Stimulated activated CD8-positive, alpha-beta memory T cell treated with anti-CD3 and anti-CD28 coated beads, Interleukin-7, amount 100 ng/mL, for 1 hour (primary cell): ENCODE measurements at places on chromosomes 16 and 17.

DNA sequence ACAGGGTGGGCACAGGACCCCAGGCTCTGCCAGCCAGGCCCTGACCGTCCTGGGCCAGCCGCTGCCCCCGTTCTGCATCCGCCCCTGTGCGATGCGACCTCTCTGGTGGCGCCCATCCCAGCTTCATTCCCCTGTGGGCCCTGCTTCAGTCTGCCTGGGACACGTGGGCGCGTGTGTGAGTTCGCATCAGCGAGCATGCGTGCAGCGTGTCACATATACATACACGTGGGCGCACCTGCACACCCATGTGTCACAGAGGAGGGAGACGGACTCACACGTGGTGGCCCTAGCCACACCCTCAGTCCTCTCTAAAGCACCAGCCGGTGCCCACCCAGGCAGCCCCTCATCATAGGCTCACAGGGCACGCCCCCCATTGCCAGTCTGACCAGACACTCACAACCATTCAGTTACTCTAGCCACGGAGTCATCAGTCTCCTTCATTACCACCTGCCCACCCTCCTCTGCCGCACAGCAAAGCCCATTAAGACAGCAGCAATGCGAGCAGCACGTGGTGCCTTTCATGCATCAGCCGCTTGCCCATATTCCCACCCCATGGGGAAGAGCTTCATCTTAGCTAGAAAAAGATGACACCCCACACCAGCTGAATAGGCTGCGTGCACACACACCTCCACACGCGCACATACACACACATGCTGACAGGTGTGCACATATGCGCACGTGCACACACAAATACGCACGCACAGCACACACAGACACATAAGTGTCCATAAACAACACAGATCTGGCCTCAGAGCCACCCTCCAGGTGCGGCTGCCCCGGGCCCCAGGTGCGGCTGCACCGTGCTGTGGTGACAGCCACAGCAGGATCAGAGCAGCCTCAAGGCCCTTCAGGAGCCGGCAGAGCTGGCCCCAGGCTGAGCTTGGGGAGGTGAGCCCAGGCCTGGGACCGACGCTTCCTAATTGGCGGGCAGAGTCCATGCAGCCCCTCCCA, 9.5 kb upstream of the CDH15 start:
- DNase-seq, result no peak

- DNase-seq, result no peak
These were observed 1494.7 kb upstream of the CDH8 start for GRCh38 chr16:63530974-63531373.

DNA sequence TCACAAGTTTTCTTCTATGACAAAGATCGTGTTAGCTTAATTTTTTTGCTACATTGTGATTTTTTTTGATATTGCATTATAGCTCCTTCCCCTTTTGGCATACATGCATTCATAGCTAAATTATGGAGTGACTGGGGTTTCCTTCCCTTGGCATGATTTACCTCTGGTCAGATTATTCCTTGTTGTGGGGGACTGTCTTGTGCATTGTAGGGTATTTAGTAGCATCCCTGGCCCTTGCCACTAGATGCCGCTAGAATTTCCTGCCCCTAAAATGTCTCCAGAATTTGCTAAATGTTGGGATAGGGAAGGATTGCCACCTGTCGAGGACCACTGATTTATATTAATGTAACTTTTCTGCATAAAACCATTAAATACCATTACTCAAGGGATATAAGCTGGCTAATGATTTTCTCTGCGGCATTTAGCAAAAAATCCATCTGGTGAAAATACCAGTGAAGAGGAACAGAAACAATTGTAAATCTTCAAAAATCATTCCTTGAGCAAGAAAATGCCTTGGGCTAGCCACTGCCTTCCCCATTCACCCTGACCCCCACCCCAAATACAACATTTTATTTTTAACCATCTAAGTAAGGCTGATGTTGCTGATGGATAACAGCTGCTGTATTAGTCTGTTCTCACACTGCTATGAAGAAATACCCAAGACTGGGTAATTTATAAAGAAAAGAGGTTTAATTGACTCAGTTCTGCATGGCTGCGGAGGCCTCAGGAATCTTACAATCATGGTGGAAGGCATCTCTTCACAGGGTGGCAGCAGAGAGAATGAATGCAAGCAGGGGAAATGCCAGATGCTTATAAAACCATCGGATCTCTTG, 195.2 kb downstream of the MAP2K6 start:
- no peak for DNase-seq

- DNase-seq, result no peak
These were observed 43.6 kb downstream of the TOM1L2 start for GRCh38 chr17:17928398-17929287.

DNA sequence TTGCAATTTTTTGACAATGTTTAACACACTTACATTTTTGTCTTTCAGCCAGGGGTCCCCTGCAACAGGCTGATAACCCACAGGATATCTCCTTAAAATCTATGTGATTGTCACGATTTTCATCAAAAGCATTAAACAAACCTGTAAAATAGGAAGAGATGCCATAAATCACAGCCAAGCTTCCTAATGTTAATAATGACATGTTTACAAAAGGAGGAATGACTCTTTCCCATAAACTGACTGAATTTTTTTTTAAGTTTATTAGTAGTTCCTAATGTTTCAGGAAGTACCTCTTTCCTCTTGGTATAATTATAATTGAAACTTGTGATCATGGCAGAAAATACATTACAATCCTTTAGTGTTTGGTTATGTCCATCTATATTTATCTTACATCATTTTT, 119.6 kb downstream of the CA4 start:
- DNase-seq, result no peak

- DNase-seq, result no peak
These were observed 2.8 kb downstream of the MEOX1 start for GRCh38 chr17:43658900-43659299.

DNA sequence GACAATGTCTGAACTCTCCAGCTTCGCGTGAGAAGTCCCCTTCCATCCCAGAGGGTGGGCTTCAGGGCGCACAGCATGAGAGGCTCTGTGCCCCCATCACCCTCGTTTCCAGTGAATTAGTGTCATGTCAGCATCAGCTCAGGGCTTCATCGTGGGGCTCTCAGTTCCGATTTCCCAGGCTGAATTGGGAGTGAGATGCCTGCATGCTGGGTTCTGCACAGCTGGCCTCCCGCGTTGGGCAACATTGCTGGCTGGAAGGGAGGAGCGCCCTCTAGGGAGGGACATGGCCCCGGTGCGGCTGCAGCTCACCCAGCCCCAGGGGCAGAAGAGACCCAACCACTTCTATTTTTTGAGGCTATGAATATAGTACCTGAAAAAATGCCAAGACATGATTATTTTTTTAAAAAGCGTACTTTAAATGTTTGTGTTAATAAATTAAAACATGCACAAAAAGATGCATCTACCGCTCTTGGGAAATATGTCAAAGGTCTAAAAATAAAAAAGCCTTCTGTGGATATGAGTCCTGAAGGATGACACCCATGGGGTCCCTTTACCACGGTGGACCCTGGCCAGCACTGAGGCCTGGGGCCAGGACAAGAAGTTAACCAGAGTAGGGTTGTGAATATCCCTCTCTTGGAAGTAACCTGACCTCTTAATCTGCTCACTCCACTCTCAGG, 10.5 kb upstream of the ITGAD start:
- DNase-seq, result peak; percentile 31

- DNase-seq, result peak; percentile 61
These were observed at the start of gene METTL23 for GRCh38 chr17:76726776-76727718. TSS of gene METTL23 (plus strand) at chr17:76726839. CDS start at chr17:76729711, 2,872 bp downstream.

GRCh38 chr16:473046-474043, 47.9 kb downstream of the RAB11FIP3 start:
- no peak for DNase-seq

DNA sequence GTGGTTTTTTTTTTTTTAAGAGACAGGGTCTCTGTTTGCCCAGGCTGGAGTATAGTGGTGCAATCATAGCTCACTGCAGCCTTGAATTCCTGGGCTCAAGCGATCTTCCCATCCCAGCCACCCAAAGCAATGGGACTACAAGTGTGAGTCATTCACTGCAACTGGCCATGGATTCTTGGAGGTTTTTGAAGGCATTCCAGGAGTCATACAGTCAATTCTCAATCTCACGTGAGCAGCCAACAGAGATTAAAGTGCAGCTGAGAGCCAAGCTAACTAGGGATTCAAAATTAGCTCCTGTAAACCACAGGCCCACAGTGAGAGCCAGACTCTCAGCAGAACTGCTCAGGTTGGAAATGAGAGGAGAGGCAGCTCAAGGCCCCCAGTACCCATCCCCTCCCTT, 30.2 kb downstream of the XPO6 start:
- no peak for DNase-seq

GRCh38 chr16:83606486-83607030, 201.2 kb upstream of the HSBP1 start:
- no peak for DNase-seq

DNA sequence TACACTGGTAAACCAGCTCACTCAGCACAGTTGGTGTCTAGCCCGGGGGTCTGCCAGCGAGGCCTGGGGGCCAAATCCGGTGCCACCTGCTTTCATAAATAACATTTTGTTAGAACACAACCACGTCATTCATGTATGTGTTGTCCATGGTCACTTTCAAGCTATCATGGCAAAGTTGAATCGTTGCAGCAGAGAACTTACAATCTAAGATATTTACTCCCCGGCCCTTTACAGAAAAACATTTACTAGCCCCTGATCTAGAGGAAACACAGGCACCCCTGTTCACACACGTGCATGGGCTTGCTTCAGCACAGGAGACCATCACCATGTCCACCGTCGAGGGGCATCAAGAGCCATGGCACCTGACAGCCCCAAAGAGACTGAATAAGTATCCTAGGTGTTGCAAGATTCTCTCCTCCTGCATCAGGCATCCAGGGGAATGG, 111.4 kb upstream of the DNAH9 start:
- DNase-seq, result no peak

DNA sequence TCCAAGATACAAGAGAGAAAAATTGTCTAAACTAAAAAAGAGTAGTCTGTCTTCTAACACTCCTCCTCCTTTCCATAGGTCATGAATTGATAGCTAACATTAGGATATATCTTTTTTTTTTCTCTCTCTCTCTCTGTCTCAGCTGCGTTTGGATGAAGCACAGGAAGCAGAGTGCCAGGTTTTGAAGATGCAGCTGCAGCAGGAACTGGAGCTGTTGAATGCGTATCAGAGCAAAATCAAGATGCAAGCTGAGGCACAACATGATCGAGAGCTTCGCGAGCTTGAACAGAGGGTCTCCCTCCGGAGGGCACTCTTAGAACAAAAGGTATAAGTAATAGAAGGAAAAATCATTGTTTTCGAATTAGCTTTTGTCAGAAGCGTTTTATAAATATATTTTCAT, 32.9 kb downstream of the ABHD15 start:
- no peak for DNase-seq

- no peak for DNase-seq
These were observed 3.1 kb upstream of the TMEM219 start for GRCh38 chr16:29958756-29959155.

DNA sequence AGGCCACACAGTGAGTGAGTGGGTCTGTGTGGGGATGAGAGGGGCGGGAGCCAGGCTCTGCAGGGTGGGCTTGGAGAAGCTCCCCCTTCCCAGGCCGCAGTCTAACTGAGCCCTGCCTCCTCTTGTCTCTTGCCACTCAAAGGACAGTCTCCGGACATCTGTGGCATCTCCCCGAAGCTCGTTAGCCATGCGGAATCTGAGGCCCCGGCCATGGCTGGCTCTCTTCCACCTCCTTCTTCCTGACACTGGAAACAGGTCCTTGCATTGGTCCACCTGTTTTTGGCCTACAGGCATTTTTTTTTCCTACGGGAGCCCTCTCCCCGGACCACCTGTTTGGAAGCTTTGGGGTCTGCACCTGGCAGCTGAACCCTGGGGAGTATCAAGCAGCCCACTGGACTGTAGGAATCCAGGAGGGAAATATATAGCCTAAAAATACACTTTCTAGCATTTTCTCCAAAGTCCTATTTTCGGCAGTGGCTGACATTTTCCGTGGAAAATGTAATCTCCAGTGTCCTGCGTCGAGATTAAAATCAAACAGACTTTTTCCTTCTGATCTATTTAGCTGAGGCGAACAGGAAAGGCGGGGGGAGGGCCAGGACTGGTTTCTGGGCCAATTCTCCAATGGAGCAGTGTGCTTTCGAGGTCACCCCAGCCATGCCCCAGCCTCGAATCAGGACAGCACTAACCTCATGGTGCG, 9.1 kb downstream of the ATP2A3 start:
- DNase-seq, result no peak

DNA sequence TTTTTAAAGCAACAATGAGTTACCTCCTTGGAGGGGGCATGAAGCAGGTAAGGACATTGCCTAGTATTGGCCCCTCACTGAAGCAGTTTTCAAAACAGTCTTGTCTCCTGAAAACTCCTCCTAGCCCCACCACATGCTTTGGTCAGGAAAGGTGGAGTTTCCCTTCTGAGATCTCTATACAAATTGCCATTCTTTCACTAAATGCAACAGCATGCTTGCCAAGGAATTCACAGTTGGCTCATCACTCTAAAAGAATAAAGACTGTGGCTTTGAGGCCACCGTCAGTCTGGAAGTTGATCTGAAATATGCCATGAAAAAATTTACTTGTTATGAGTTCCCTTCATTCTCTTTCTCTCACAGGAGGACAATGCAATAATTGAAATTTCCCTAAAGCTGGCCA, 4.2 kb downstream of the TTC19 start:
- DNase-seq, result no peak

GRCh38 chr17:49742166-49742638, 21.7 kb downstream of the FAM117A start:
- no peak for DNase-seq

DNA sequence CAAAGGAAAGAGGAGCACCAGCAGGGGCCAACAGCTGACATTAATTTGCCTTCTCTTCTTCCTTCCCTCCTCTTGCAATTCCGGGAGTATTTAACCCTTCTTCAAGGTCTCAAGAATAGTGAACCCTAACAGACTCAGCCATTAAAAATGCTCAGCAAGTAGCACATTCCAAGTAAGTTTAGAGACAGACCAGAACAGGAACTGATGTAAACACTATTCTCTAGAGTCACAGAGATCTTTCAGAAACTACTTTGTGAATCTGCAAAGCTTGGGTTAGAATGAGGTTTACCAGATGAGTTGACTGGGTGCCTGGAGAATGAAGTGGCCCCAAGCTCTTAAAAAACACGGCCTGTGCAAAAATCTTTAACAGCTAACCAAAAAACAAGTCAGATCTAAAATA, 50.9 kb downstream of the TEX2 start:
- DNase-seq, result no peak

DNA sequence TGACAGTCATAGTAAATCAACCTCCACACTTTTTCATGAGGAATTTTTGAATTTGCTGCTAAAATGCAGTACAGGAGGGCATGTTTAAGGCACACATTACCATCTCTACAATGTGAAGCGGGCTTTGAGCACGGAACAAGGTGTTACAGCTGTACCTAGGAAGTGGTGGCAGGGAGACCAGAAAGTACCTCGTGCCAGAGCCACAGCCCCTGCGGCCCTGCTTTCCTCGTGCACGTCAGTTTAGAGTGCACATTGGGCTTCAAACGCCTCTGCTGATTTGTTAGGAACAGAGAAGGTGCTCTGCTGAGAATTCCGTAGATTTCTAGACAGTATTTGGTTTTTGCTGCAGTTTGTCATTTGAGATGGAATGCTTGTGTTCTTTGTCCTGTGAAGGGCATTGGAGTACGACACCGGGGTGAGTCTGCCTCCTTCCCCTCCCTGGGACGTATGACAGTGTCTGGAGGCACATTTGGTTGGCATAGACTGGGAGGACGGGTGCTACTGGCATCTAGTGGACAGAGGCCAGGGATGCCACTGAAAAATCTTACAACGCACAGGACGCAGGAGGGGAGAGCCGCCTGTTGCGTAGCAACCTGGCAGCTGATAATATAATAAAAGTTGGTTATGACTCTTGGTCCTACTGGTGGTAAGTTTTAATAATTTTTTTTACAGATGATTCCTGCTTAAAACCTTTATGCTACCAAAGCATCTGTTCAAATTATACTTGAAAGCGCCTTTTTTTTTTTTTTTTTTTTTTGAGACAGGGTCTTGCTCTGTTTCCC, 9.1 kb downstream of the FOXK2 start:
- no peak for DNase-seq
